ENCODE measurements at places on chromosomes 3 and 15. TPM values are rescaled to one million over a fixed set of nuclear protein-coding genes. Genes with fewer than 3 reads are reported as not detected.

DNA sequence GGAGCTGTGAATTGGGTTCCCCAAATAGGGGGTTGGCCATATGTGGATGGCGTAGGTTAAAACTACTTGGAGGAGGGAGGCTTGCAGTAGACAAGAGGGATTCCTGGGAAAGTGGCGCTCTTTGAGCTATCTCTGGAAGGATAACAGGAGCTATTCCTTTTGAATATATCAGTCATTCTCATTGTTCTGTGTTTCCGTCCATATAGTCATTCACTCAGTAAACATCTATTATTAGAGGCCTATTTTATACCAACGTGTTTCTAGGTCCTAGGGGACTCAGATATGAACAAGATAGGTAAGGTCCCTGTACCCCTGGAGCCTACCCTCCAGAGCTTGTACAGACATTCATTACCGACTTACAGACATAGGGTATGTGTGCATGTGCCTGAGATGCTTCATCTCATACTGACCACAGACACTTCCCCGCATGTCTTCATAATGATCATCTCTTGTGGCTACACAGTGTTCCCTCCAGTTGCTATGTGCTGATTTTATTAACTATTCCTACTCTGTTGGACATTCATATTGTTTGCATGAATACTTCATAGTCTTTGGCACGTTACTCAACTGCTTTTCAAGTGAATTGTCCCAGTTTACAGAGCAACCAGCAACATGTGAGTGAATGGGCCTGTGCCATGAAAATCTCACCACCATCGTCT is 55.8 kb upstream of the VILL start:
- no peak for DNase-seq

DNA sequence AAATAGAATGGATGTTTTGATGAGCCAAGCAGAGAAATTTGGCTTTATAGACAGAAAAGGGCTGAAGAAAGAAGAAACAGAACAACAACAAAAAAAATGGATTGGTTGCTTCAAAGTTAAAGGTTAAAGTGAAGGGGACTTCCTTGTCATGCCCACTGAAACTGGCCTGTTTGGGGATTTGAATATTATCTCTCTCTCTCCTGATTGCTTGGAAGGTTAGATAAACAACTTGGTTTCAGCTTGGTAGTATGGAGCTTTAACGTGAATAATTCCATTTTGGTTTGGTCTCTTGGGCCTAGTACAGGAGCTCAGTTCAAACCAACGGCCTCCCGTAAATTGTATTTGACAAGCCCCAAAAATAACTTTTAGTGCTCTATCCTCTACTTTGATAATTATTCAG is 70.8 kb upstream of the MBNL1 start:
- DNase-seq, result no peak

DNA sequence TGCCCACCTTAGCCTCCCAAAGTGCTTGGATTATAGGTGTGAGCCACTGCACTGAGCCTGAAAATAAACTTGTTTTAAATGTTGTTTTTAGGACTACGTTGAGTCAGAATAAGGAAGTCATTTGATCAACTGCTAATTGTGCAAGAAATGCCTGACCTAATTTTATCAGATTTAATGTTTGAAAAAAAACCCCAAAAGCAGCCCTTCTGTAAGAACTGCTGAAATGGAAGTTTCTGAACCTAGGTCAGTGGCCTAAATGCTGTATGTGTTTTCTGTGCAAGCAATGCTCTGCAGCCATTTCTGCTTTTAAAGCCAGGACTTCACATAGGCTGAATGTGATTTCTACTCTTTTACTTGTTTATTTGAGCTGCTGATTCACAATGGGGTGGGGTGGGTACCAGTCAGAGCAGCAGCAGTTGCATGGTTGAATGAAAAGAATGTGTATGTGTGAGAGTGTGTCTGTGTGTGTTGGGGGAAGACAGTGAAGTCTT is 6.6 kb downstream of the GPX1 start:
- DNase-seq, result no peak

GRCh38 chr3:129176051-129176450 is 7.6 kb downstream of the CNBP start:
- no peak for DNase-seq

- DNase-seq, result no peak
Observed at GRCh38 chr15:53312707-53313106, 446.8 kb downstream of the WDR72 start.

GABRR3 gene
- total RNA-seq, result not detected

ARPIN gene
- not detected for total RNA-seq

GRCh38 chr3:30693470-30694120 is 87.2 kb downstream of the TGFBR2 start:
- DNase-seq, result peak; percentile 40

TLE3 gene
- total RNA-seq, result 59.2 TPM

ANKUB1 gene
- total RNA-seq, result not detected

DNA sequence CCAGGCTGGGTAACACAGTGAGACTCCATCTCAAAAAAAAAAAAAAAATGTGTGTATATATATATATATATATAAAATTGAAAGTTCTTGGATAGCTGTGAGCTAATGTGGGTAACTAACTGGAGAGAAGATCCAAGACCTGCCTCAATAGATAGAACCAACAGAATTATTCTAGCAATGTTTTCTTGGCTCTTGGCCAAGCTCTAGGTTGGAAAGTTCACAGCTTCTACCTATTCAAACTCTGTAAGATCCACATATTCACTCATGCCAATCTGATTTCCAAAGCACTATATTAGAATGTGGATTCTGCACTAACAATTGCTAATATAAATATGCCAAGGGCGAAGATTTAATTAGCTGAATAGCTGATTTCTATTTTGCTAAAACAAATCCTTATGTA is 29.8 kb upstream of the CMTM6 start:
- DNase-seq, result no peak

GOLGA6B gene
- total RNA-seq, result not detected

DNA sequence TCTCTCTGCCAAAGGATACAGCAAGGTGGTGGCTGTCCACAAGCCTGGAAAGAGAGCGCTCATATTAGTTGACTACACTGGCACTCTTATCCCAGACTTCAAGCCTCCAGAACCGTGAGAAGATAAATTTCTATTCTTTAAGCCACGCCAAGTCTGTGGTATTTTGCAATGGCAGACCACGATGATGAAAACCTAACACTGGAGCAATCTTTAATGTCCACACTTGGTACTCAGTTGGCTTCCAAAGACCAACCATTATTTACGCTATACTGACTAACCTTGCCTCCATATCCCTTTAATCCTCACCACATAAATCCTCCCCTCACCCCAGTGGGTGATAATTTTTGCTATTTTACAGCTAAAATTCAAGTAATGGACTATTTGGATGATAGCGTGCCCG is 16.9 kb upstream of the LACTB start:
- DNase-seq, result no peak

DNA sequence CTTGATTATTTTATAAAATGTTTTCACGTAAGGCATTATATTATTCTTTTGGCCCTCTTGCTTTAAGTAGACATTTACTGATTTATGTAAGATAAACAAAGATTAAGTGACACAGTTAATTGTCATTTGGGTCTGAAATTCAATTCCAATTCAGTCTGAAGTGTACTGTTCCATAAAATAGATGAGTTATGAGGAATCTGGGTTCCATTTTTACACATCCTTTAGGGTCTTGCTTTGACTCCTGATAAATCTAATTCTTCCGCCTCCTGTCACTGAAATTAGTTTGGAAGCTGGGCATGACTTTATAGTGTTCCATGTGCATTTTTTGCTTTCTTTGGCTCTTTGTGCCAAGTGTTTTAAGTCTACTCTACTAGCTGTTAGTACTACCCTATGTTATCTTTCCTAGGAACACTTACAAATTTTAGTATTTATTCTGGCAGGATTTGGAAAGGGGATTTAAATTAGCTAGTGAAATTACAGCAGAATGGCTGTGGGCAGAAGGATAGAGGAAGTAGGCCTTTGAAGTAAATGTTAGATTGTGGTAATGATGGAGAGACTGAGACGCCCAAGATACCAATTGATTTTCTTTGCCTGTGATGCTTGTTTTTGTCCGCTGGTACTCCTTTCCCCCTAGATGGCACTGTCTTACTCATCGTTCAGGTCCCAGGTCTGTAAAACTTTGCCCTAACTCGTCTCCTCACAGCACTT is 14.3 kb downstream of the ARL8B start:
- DNase-seq, result peak; percentile 29

DNA sequence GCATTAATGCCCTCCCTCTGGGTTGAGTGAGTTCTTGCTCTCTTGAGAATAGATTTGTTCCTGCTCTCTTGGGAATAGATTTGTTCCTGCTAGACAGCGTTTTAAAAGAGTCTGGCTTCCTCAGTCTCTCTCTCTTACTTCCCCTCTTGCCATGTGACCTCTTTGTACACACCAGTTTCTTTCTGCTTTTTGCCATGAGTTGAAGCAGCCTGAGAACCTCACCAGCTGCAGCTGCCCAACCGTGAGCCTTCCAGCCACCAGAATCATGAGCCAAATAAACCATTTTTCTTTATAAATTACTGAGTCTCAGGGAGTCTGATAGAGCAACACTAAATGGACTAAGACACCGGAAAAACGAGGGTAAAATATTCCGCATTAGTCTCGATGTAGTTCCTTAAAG is 253.6 kb downstream of the CNTN6 start:
- DNase-seq, result no peak

SPTSSB gene
- not detected for total RNA-seq

CCRL2 gene
- total RNA-seq, result 5.4 TPM

DNA sequence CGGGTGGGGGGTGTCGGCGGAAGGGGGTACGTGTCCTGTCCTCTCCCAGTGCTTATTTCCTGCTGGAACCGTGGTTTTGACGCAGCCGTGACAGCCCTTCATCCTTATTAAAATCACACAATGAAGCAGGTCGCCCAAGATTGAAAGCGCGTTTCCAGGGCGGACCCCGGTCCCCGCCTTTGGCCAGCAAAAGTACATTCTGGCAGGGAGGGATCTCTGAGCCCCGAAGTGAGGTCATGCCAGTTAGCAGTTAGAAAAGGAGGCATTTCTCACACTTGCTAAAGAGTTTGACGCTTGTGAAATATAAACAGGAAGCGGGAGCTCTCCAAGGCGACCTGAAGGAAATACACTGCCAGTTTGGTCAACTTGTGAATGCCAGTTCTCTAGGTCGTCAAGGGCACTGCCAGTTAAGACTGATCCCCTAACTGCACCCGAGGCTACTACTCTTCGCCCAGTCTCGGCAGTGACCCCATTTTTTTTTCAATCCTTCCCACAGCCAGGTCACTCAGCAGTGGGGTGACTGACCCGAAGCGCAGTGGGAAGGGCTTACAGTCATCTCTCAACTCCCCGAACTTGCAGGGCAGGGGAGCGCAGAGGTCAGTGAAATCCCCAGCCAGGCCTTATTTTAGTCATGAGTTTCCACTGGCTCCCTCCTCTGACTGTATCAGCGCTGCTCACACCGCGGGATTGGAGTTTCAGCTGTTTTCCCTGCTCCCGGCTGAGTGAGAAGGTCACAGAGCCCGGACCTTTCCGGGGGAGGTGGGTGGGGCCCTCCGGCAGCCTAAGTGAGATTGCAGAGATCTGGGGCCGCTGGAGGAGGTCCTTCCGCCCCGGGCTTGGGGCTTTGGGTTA is 2.0 kb upstream of the BHLHE40 start:
- peak; percentile 75 for DNase-seq

RNF7 gene
- total RNA-seq, result 72.9 TPM

DNA sequence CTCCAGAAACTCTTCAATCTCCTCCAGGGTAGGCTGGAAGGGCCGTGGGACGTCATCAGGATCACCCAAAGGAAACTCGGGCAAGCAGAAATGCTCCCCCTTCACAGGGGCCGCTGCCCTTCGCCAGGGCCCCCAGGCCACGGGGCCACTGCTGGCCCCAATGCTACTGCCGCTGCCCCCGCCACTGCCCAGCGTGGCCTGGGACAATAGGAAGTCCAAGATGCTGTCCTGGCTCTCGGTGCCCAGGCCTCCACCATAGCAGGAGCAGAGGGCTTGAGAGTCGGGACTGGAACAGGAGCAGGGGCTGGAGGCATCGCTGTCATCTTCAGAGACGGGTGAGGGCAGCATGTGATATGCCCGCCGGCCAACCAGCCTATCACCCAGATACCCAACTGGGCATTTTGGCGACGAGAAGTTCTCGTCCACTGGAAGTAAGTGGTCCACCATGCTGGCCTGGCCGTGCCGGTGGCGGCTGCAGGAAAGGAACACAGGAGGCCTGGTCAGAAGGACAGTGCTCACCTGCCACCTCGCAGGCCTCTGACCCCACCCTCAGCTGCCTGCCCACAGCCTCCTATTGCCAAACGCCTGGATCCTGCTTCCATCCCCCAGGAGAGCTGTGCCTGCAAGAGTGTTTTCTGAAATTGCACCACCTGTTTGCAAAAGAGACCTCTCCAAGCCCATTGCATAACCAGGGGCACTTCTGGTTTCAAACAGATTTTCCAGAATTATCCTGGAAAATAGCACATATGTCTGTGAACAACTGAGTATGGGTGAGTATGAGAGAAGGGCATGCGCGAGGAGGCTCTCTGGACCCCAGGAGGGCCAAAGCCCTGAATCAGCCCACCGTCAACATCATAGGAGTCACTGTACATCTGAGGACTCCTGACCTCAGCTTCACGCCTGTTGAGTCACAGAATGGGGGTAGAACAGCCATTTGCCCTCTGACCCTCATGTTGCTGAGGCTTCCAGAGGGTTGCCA is 4.4 kb downstream of the KLF15 start:
- DNase-seq, result no peak

GRCh38 chr3:146513386-146514051 is 30.9 kb downstream of the PLSCR1 start:
- DNase-seq, result no peak

LYZL4 gene
- not detected for total RNA-seq

DNA sequence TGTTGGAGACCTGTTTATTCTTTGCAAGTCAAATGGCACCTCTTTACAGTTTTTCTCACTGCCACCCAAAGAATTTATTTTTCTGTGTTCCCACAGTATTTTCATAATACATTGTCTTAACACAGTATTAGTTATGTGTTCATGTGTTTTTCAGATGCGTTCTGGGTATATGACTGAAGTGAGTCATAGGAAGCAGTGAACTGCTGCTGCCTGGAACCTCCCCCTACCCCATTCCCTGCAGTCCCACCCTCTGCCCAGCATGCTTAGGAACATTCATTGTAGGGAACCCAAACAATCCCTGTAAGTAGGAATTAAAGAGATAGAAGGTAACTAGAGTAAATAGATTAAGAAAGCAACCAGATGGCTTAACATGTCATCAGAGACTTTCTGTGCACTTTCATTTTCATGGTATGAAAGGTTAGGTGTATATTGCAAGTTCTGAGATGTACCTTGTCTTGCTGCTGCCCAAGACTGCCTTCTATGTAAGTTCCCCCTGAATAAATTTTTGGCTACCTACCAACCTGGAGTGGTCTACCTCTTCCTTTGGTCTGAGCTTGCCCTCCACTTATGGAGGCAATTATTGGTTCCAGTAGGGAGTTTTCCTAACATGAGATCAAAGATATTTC is 21.9 kb upstream of the SQOR start:
- DNase-seq, result no peak

DNA sequence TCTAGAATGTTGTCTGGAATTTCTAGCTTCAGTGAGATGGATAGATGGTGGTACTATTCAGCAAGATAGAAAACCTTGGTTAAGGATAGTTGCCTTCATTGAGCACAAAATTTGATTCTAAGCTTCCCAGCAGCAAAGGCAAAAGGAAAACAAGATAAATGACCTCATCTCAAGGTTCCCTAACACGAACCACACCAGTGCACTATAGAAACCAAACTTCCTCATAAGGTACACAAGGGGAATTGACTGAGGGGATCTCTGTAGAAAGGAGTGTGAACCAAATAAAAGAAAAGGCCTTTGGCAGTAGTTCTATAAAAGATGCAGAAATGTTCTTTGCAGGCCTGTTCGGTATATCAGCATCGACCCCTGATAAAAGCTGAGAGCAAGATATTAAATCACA is 288.9 kb downstream of the SHQ1 start:
- no peak for DNase-seq

- DNase-seq, result no peak
Observed at GRCh38 chr3:14948609-14949038, 1.2 kb downstream of the NR2C2 start.
